ENCODE measurements at places on chromosomes 1 and 21.
A peak's percentile ranks its signal among the peaks of the same experiment; 100 is the strongest.

DNA sequence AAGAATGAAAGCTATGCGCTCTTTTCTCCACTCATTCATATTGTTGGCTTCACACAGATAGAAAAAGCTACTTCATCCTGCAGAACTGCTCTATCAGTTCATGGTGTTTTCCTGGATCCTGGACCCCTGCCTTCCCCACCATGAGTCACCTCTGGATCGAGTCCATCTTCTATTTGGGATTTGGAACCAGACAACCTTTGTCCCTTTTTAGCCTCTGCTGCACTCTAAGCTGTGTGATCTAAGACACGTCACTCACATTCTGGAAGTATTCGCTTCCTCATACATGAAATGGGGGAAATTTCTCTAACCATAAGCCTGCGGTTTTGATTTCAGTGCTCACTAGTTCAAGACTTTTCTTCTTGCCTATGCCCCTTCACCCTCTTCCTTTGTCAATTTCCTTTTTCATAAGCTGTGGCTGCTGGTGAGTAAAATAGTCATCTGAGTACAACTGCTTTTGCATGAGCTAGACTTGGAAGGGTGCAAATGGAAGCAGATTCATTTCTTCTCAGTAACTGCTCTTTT is 14.1 kb upstream of the DEGS1 start:
- no peak for DNase-seq

DNA sequence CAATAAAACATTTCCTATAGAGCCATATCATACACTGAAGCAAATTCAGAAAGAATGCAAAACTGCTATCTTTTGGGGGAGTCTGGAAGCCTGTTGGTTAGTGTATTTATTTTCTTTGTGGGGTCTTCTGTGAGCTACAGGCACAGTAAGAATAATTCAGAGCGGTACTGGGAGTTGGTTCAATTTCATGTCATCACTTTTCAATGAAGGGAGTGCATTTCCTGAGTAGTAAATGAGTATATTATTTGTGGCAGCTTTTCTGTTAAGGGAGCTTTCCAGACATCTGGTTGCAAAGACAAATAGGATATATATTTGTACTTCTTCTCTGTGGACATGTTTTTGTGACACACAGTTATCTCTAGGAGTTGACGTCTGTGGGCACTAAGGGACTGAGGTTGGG is 130.6 kb downstream of the HUNK start:
- no peak for DNase-seq

DNA sequence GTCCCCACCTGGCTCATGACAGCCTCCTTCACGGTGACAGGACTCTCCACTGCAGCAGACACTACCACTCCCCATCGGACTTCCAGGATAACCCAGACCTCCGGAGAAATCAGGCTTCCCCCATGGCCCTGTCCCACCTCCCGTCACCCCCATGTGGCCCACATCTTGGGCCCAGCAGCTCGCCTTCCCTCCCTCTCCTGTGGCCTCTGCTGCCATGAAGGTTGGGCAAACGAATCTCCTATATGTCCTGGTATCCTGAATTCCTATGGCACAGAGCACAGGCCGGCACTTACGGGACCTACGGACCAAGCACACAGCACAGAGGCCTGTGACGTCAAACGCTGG is 82.0 kb downstream of the NPHP4 start:
- DNase-seq: no peak

- no peak for DNase-seq
Measured at GRCh38 chr1:56148326-56149193, 430.8 kb downstream of the PLPP3 start.

DNA sequence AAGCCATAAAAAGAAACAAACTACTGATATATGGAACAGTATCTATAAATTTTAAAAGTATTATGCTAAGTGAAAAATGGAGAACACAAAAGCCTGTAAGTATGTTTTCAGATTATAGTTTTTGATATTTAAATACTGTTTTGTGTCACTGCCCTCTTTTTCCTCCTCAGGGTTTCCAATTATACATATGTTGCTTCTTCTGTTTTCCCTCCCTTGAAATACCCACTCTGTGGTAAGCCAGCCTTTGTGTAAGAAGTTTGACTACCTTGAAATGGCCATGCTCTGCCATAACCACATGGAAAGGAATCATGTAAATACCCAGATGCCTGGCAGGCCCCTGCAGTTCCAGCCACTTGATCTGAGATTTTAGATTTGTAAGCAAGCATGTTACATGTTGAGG is 248.3 kb downstream of the AKT3 start:
- DNase-seq: no peak

DNA sequence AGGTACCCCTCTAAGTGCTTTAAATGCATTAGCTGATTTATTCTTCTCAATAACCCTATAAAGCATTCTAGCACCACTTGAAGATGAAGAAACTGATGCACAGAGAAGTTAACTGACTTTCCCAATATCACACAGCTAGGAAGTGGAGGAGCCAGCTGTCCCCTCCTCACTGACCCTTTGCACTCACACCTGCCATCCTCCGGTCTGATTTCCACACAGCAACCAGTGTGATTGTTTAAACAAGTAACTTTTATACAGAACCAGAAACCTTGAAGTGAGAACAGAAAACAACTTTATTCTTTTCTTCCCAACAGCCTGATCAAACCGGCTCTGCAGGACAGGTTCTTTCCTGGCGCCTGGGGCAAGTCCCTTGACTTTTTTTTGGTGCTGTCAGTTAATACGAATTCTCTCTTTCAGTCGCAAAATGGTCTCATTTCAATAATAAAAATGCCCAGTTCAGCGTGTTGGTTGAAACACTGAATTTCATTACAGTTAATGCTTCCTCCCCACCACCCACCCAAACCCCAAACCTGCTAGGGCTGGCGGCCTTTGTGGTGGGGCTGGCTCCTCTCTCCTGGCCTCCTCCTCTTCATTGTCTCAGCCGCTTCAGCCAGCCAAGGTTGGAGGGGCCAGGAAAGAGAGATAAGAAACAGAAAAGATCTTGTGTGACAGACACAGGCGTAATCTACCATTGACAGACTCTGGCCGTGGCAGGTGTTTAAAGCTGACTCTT is 26.4 kb upstream of the EEIG2 start:
- no peak for DNase-seq

DNA sequence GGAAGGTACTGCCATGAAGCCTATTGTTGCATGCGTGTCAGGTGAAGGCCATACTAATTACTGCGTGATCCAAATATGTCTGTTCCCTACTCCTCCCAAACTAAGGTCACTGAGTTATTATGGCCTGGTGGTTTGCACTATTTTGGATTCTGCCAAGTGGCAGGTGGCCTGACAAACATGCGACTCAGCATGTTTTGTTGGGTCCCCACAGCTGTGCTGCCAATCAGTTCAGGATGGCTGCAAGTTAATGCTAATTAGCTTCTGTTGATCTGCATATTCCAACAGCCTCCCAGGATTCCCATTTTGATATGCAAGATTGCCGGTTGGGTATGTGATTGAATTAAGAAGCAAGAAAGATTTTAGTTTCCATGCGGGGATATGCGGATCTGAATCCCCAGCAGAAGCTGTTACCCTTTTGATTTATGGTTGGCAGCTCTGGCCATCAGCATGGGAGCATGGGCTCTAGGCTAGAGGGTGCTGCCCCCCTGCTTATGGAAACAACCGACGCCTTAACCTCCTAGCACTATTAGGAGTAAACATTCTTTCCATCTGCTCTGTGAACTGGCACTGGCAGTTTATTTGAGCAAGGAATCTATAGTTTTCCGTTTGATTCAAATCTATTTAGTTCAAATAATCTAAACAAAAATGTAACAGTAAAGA is 429.8 kb upstream of the C1orf87 start:
- DNase-seq: no peak

DNA sequence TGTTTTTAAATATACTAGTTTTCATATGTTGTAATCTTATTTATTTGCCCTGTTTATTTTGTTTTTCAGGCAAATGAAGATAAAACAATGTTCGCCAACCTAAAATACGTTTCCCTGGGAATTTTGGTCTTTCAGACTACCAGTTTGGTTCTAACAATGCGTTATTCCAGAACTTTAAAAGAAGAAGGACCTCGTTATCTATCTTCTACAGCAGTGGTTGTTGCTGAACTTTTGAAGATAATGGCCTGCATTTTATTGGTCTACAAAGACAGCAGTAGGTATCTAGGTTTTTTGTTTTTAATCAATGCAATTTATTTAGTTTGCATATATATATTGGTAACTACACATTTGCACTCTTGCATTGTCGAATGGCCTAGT is 23.7 kb downstream of the SLC35A3 start:
- DNase-seq: no peak

GRCh38 chr1:205240569-205240968 is 12.8 kb downstream of the TMCC2 start:
- DNase-seq: no peak

- DNase-seq: no peak
Measured at GRCh38 chr1:248804771-248805681, 20.7 kb downstream of the SH3BP5L start.

GRCh38 chr1:26391450-26391849 is 18.9 kb upstream of the ZNF683 start:
- DNase-seq: no peak

DNA sequence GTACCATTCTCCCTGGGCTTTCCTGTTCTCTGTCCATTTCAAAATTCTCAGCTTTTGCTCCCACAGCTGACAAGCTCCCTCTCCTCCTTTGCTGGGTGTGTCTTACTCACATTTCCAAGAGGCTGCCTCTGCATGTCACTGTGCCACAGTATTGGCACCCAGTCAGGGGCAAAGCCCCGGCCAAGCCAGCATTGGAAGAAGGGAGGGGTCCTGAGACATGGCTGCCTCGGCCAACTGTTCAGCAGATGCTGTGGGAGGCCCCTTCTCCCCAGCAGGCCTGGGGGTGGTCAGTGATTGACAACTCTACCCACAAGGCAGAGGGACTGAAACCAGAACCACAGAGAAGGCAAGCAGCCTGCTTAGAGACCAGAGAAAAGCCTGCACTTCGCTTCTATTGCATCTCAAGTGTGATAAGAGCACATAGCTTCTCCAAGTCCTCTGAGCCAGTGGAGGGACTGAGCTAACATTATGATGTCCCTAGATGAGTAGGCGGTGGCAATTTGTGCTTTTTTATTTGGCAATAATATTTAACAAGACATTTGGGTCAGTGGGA is 294.1 kb downstream of the SIPA1L2 start:
- no peak for DNase-seq

DNA sequence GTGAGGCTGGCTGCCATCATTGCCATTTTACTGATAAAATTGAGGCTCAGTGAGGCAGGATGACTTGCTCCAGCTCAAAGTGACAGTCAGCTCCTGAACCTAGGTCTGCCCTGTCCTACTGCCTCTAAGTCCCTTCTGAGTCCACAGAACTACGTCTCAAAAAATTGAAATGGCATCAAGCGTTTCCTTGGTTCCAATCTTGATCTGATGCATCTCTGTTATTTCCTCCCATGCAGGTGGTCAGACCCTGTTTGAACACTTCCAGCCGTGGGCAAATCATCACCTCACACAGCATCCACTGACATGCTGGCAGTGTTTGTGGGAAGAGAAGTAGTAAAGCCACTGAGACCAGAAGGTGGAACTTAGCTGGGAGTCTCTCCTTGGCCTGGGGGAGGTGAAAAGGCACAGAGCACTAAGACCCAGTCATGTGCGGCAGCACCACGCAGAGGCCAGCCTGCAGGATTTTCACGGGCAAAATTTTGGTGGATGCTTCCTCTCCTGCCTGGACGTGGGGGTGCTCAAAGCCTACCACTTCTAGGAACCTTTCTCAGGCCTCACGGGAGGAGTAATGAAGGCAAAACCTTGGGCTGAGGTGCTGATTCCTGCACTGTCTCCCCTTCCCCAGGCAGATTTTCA is 7.8 kb upstream of the CPLANE2 start:
- DNase-seq: no peak

DNA sequence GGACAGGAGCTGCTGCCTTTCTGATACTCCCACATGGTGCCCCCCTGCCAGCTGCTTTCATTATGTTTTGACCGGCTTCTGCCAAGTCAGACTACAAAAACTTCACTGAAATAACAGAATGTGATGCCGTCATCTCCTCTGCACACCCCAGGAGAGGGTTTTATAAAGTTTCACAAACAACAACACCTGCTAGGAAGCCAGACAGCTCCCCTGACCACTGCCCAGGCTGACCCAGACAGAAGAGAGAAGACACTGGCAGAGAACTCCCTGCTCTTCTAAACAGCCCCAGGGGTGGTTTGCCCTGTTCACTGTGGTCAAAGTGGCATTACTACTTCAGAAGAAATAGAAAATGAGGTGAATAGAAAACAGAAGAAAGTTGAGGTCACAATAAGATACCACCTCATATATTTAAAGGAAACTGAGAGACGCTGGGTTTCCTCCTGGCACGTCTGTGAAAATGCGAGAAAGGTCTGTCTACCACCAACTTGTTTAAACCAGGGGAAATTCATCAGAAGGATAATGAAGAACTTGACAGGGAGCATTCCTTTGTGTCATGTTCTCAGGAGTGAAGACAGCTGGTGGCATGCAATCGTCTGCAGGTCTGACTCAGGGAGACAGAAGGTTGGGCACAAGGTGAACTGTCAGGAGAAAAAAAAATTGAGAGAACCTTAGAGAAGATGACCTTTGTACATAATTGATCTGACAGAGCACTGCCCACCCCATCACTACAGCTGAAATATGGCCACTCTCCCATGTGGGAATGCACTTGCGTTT is 119.0 kb upstream of the NFIA start:
- DNase-seq: no peak

DNA sequence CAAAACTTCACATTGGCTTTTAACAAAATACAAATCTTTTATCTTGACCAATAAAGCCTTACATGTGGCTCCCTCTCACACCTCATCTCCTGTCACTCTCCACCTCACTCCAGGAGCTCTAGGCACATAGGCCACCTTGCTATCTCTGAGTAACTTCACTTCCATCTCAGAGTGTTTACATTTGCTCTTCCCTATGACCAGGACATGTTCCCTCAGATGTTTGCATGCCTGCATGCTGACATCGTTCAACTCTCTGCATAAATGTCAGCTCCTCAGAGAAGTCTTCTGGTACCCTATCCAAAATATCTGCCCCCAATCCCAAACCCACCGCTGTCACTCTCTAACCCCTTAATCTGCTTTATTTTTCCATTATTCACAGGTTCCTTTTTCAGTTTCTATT is 110.9 kb downstream of the TOMM20 start:
- no peak for DNase-seq

DNA sequence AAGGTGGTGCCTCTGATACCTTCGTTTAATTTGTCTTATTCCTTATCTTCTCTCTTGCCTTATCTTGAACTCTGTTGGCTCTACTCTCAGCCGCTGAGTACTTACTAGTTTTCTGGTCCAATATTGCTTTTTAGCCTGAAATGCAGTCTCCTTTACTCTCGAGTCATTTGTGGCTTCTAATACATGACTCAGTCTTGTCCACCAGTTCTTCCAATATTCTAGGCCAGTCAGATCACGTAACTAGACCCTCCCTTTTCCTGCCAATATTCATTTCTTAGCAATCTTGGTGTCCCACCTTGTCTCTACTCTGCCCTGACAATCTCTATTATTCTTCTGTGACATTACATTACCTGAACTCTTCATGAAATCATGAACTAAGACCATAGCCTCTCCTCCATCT is 555.8 kb downstream of the DPYD start:
- no peak for DNase-seq

- no peak for DNase-seq
Measured at GRCh38 chr1:241615043-241615974, 24.9 kb downstream of the CHML start.

GRCh38 chr1:176225479-176225875 is 18.4 kb upstream of the COP1 start:
- no peak for DNase-seq

GRCh38 chr1:217140041-217140901 is 417.0 kb upstream of the ESRRG start:
- no peak for DNase-seq

- DNase-seq: peak; percentile 77
Measured at GRCh38 chr1:94727846-94728715, 92.1 kb upstream of the SLC44A3 start.

- no peak for DNase-seq
Measured at GRCh38 chr1:234629026-234629425, 19.0 kb upstream of the IRF2BP2 start.
